ENCODE measurements at places on chromosomes 6 and 20. TPM values are rescaled to one million over a fixed set of nuclear protein-coding genes. Genes with fewer than 3 reads are reported as not detected.

PLEKHG1 gene
- 0.11 TPM for total RNA-seq

MROH8 gene
- 4.2 TPM for total RNA-seq

GRCh38 chr6:41672016-41672415 is 33.7 kb downstream of the MDFI start:
- DNase-seq: no peak

DNA sequence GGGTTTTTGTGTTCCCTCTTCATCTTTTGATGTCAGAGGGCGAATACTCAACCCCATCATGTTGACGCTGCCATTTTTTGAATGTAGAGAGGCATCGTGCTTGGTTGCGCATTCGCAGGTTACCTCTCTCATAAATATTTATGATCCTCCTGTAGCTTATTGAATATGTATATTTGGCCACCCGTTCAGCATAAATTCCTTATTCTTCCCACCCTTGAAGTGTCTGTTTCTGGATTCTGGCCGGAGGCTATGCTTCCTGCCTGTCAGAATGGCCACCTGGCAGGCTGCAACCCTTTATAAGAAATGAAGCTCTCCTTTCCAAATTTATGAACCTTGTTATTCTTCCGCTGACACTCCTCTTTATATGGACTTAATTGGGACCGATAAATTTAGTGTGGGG is 40.9 kb downstream of the FAM50B start:
- no peak for DNase-seq

- DNase-seq: no peak
Observed at GRCh38 chr20:14716351-14716801, 379.0 kb upstream of the FLRT3 start.

DNA sequence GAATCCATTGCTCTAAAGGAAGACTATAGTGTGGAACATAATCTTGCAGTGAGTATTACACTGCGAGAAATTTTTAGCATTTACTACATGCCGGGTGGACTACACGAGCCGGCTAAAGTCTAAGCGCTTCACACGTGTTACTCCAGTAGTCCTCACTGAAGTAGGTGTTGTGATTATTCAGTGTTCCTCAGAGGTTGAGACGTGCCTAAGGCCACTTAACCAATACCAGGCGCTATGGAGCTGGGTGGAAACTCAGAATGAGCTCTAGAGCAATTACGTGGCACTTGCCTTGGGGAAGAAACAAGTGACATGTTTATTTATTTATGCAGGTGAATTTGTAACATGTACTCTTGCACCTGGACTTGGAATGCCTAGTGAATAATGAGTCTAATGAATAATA is 46.4 kb downstream of the SASH1 start:
- no peak for DNase-seq

- DNase-seq: no peak
Observed at GRCh38 chr20:46774943-46775560, 65.6 kb downstream of the SLC2A10 start.

- peak; percentile 76 for DNase-seq
Observed at GRCh38 chr6:119426619-119427018, 77.1 kb upstream of the MAN1A1 start.

DNA sequence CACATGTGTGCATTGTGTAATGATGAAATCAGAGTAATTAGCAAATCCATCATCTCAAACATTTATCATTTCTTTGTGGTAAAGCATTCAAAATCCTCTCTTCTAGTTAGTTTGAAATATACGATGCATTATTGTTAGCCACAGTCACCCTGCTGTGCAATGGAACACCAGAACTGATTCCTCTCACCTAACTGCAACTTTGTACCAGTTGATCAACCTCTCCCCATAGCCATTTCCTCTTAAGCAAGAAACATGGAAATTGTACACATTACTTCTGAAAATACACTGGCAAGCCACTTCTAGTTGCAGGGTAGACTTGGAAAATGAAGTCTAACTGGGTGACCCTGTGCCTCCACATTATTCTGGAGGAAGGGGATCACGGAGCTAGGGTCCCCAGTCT is 58.1 kb upstream of the ESR1 start:
- DNase-seq: no peak

- DNase-seq: no peak
Observed at GRCh38 chr6:68716620-68717019, 81.5 kb downstream of the ADGRB3 start.

DNA sequence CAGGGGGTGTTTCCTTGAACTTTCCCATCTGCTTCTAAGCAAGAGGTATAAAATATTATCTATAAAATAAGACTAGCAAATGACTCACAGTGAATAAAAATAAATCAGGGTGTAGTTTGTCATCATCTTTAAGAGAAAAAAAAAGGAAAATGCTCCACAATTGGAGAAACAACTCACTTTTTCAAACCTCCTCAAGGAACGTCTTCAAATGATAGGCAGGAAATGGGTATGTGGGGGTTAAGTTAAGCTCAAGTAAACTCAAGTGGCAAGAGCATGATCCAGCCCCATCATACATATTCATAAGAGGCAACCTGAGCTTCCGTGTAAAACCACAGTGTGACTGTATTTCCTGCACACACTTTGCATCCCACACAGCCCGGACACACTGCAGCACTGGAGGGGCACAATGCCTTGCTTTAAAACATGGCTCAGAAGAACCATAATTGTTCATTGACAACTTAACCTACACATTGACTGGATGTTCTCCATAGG is 58.5 kb upstream of the CEP85L start:
- peak; percentile 77 for DNase-seq
